ENCODE measurements at places on chromosomes 6 and 20.

DNA sequence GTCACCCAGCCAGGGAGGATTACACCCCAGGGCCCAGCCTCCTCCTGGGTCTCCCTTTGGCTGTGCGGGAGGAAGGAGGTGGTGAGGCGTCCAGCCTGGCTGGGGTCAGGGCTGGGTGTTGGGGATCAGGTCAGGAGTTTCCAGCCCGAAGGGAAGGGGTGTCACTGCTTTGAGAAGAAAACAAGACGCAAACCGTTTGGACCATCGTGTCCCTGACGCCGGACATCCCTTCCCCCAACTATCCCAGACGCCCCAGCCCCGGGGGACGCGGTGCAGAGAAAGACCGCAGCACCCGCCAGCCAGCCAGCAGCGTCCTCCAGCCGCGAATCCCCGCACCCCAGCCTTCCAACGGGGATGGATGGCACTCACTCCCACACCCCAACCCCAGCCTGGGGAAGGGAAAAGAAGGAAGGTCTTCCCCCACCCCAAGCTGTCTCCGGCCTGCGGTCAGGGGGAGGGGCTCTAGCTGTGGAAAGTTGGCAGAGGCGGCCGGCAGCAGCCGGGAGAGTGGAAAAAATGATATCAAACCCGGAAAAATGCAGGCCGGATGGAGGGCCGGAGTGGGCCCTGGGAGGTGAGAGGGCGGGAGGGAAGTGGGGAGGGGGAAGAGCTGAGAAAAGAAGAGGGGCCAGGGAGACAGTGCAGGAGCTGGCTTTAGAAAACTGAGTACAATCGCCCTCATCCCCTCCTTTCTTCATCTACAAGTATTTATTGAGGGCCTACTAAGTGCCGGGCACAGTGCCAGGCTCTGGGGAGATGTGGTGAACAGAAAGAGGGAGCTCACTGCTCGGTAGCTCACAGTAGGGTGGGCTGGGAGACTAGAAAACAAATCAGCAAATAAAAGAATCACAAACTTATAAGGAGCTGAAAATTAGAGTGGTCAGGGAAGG is 10.6 kb downstream of the REM1 start:
- no peak for DNase-seq

DNA sequence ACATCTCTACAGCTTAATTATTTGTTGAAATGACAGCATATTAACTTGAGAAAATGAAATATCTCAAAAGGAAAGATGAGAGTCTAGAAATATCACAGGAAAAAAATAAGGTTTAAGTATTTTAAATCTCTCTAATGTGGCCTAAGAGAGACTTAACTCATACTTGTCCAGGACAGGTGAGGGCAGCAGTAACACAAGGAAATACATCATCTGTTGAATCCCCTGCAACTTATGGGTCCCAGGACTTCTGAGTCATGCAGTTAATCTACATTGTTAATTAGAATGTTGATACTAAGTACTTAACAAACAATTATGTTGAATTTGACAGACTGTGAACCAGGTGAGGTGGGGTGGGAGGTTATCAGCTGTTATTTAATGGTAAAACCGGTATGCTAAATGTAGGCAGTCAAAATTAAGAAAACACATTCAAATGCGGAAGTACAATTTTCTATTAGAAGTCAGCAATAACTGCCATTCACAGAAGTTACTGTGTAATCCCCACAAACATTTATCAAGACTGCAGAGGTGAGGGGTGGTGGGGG is 87.9 kb downstream of the CEP57L1 start:
- DNase-seq: no peak

- DNase-seq: no peak
These were observed 157.8 kb upstream of the SALL4 start for GRCh38 chr20:51960047-51960675.

- no peak for DNase-seq
These were observed 31.6 kb upstream of the C20orf144 start for GRCh38 chr20:33630507-33630906.

DNA sequence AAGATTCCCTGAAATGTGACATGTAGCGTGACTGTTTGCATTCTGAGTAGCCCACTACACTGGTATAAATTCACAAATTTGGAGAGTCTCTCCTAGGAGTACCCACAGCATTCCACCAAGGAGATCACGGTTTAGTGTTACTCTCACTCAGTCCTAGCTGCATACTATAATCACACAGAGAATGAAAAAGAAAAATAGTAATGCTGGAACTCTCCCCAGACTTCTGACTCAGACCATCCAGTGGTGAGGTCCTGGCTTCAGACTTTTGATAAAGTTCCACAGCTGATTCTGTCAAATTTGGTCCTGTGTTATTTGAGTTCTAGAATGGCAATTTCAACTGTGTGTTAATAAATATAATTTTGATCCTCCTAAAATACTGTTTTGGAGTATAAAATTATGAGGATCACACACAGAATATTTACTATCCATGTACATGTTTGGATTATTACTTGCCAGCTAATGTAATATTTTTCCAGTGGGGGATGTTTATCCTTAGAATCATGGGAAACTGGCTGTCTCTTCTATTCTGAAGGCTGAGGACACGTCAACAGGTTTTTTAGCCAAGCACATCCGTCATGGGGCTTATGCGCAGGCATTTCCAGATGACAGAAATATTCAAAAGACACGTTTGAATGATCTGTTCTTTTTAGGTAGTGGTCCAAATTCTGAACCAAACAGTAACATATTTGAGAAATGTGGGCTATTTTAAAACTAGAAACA is 5.1 kb upstream of the KIAA0408 start:
- DNase-seq: no peak

DNA sequence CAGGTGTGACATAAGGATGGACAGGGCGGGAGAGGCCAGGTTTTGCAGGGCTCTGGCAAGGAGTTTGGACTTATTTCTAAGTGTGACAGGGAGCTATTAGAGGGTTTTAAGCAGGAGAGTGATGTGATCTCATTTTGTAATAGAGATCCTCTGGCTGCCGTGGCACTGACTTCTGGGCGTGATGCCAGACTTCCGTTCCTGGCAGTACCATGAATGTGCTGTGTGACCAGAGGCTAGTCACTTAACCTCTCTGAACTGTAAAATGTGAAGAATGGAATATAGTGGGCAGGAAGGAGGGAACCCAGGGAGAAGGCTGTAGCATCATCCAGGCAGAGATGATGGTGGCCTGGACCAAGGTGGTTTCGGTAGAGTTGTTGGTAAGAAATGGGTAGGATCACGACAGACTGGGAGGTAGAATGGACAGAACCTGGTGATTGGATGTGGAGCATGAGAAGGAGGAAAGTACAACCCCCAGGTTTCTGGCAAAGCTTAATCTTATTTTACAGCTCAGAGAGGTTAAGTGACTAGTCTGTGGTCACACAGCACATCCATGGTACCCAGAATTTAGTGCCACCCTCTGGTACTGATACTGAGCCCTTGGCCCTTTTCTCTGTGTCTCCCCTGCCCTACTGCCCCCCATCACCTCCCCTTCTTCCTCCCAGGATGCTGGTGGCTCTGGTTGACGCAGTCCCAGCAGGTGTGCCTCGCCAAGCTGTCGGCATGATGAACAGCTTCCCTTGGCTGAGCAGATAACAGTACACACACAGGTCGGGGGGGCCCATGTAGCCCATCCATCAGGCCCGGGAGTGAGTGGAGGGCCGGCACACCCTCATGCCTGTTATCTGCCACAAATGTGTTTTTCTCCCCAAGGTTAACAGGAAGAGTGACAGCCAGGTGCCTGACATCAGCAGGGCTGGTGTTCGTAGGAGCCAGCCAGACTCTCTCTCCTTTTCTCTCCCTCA is 52.9 kb upstream of the CTNNBL1 start:
- DNase-seq: no peak

GRCh38 chr6:41182069-41183034 is 18.6 kb downstream of the TREML2 start:
- DNase-seq: peak; percentile 34

DNA sequence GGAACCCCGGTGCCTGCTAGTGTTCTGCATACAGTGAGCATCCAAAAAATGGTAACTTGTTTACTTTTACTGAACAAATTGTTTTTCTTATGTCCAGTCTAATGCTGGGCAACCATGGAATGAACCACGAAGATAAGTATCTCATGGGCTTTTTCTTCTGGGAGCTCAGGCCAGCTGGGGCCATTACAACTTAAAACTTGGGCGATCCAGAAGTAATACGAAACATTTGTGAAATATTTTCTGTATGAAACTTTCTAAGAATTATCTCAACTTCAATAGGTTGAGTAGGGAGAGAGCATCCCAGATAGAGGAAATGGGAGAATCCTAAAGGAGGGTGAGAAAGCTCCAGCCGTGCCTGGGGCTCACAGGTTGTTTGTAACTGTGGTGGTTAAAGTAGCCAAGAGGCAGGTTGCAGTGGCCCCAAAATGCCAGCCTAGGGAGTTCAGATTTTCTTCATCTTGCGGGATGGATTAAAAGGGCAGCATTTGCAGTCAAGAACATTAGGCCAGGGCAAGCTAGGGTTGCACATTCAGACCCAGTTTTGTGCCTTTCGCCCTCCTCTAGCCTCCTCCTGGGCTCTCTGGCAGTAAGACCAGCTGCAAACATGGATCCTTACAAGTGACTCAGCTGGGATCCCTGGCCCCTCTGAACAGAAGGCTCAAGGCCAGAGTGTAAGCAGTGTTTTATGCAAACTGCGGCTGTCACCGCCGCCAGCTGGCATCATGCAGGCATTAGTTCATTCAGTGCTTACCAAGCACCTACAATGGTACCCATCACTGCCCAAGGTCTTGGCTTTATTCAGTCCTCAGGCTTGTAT is 41.5 kb downstream of the ELMO2 start:
- no peak for DNase-seq

DNA sequence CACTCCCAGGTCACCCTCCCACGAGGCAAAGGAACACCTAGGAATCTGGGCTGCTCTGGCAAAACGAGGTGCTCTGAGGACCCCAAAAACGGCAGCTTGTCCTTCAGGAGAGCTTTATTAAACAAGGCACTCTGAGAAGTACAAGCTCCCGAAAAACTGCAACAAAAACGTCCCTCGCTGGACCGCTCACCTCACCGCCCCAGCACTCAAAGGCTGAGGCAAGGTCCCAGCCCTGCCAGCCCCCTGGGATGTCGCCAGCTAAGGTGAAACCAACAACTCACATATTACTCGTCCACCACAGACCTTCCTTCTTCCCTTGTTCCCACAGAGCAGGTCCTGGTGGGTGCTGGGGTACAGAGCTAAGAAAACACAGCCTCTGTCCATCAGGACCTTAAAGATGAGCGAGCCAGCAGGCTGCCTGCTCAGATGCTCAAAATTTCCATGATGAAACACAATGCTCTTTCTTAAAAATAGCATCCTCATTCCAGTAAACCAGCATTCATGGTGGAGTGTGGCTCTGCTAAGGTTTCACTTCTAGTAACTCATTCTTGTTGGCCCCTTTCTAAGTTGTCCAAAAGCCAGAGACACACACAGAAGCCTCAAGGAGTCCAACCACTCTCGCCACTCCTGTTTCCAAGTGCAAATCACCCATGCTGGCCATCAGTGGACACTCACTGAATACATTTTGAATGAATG is 35.9 kb downstream of the ATP9A start:
- DNase-seq: no peak

DNA sequence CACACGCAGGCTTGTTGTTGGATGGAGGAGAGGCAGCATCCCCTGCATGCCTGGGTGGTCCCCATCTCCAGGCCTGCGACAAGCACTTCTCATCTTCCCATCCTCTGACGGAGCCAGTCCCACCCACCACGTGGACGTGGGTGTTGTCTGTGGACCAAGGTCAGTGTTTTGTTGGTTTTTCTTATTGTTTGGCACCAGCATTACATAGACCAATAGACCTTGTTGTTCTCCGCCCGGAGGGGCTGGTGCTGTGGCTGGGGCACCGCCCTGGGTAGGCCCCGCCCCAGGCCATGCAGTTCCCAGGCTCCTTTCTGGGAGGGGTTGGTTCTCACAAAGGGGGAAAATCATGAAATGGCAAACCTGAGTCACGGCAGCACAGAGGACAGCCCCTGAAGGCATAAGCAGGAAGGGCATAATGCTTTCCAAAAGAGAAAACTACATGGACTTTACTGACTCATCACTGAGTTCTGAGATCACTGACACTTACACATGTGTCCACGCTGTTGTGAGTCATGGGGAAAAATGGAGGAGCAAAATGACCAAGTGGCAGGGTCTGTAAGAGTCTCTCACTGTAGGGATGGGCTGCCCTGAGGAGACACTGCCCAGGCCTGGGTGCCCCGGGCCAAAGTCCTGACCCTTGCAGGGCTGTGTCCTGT is 90.8 kb downstream of the THBS2 start:
- no peak for DNase-seq

DNA sequence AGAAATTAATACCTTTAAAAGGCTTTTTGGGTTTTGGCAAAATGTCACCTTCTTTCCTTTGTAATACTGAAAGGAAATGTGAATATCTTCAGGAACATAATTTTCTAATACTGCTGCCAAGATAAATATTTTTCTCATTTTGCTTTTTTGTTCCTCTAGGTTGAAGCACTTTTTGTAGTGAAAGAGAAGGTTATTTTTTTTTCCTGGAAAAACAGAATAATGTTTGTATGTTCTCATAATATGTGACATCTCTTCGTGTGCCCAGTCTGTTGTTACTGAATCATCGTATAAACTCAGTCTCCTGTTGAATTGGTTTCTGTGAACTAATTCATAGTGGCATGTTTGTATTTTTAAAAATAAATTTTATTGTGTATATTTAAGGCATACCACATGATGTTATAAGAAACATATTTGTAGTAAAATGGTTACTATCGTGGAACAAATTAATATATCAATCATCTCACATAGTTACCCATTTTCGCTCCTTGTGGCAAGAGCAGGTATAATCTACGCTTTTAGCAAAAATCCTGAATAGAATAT is 74.4 kb downstream of the SH3BGRL2 start:
- no peak for DNase-seq

DNA sequence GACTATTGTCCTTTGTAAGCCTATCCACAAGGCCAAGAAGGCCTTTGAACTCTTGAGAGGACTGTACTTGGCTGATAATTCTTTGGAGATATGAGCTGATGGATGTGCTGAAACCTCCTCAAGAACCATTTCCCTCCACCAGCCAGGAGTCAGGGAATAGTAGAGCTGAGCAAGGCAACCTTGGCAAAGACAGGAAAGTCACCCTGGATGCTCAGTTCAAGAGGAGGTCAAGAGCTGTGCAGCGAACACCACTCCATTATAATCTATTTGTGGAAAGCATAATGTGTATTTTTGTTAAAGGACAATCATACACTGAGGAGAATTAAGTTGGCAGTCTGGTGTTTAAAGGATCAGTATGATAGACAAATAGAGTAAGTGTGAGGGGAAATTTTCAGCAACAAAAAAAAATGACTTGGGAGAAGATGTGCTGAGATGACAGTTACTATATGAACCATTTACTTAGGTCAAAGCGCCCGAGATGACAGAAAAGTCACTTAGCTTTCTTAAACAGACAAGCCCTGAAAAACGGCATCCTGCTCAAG is 177.2 kb upstream of the COL21A1 start:
- DNase-seq: no peak

GRCh38 chr6:154590756-154591155 is 80.3 kb upstream of the CNKSR3 start:
- DNase-seq: no peak

GRCh38 chr6:120938876-120939472 is 395.3 kb downstream of the TBC1D32 start:
- no peak for DNase-seq

DNA sequence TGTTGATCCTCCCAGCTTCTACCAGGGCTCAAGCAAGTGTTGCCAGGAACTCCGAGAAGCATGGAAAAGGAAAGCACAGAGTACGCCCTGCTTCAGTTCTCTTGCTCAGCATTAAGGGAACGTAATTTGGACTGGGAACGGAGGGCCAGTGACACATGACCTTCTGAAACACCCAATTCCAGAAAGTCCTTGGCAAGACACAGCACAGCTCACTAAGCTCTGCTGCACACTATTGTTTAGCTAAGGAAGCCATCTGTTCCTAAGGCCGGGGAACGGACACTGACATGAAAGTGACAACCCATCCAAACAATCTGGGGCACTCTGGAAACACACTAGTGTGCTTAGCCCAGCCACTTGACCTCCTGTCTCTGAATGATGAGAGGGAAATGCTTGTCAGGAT is 56.9 kb upstream of the NXT1 start:
- no peak for DNase-seq

Data from T follicular helper cell (primary cell).